Stimulated activated naive CD4-positive, alpha-beta T cell treated with Interleukin-2 at 50 U/mL for 16 hours (primary cell): ENCODE measurements at places on chromosomes 5 and 9.
A peak's percentile ranks its signal among the peaks of the same experiment; 100 is the strongest.

DNA sequence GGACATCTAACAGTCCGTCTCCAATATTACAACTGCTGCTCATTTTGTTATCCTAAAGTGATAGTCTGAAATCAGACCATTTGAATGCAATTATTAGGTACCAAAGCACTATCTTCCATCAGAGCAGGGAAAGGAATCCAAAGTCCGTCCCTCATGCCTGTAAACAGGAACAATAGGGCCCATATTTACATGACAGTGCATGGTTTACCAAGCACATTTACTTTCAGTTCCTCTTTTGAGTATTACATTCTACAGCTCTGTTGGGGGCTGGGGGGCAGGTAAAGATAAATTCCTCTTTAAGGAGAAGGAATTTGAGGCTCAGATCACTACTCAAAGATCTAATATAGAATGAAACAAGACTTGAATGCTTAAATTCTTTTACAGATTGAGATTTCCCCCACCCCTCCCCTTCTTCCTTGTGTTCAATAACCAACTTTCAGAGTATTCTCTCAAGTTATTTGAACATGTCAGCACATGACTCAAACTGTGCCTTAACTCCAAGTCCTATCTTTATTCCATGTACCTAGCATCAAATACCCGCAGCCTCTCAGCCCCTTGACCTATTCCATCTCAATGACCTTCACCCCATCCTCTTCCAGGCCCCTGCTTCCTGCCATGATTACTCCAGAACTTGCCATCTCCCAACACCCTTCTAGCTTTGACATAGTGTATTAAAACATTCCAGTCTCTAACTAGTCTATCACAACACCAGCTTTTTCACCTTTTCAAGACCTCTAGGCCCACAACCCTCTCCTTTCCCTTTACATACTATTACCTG lies 71.0 kb downstream of the BRINP1 start:
- DNase-seq: no peak

DNA sequence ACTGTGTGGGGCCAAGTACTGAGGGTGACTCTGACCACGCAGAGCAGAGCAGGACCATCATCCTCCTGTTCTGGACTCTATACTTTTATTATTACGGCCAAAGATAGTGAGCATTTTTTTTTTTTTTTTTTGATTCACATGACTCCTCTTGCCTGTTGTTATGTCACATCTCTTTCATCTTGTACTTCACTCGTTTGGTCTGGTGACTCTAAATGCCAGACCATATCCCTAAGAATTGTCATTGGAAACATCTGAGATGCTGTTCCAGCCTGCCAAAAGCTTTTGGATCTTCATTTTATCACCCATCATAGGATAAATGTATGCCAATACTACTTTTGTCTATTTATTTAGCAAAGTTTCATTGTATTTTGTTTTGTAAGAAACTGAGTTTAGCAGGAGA lies 168.2 kb upstream of the RAI14 start:
- DNase-seq: no peak

GRCh38 chr5:149426931-149427330 lies 47.8 kb upstream of the IL17B start:
- DNase-seq: no peak

- no peak for DNase-seq
Measured at GRCh38 chr5:118228489-118228888, 759.9 kb downstream of the DTWD2 start.

- no peak for DNase-seq
Measured at GRCh38 chr9:686321-686813, 155.1 kb upstream of the DMRT1 start.

GRCh38 chr9:111621895-111622480 lies 9.1 kb upstream of the DNAJC25 start:
- no peak for DNase-seq

DNA sequence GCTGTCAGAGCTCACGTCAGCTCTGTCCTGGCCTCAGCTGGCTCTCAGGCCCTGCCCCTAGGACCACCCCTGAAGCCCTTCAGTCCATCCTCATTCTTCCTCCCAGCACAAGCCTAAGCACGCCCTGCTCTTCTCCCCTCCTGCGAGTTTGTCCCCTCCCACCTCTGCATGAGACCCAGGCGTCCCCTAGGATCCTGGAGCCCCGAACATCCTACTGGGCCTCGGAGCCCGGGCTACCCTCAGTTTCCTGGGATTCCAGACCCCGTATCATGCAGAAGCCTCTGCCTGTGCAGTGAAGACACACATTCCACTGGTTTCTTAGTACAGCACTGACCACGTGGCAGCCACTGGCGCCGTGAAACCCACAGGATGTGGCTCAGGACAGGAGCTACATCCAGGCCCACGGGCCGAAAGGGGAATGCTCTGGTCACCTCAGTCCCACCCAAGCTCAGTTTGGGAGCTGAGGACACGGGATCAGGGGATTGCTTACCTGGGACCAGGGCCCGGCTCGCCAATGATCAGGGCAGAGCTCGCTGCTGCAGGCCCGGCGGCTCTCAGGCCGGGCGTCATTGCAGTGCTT lies 64.2 kb downstream of the ZNF354C start:
- no peak for DNase-seq

DNA sequence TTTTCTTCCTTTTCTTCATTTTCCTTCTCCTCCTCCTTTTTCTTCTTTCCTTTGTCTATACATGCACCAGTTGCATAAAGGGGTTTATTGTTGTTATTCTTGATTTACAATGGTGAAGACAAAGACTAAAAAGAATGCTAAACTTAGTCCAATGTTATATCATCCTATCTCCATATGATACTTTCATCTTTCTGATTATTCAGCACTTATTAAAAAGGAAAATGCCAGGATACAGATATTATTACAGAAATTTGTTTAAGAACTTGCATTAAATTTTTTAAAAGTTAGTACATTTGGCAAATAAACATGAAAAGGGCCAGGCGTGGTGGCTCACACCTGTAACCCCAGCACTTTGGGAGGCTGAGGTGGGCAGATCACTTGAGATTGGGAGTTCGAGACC lies 1074.9 kb downstream of the EFNA5 start:
- no peak for DNase-seq

DNA sequence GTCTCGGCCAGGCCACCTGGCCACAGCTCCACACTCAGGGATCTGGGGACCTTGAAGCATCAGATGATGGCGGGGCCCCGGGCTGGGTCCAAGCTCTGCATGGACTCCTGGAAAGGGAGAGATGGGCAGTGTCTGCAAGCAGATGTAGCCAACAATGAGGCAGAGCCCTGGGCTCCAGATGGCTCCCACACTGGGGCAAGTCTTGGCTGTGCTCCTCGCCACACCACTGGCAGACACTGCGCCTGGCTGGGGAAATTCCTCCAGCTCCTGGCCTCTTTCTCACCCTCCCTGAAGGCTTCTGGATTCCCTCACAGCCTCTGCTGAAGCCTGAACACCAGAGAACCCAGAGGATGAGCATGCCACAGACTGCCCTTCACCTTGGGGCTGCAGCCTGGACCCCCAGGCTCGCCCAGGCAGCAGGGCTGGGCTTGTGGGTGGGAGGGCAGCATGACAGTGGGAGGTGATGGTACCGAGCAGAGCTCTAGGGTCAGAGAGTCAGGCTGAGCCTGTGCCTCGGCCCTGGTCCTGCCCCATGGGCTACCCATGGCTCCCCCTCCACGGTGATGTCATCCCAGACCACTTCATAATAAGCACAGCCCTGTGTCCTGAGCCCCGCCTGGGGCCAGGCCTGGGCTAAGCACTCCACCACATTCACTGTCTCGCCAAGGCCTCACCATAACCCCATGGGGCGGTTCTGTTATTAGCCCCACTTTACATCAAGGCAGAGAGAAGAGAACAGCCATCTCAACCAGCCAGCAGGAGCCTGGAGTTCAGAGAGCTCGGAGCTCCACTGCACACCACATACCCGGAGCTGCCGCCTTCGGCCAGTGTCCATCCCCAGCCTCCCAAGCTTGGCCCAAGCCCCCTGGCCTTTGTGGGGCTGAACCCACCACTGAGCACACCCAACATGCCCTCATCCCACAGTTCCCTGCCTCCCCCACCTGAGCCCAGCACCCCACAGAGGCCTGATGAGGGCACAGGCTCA lies 62.2 kb upstream of the ADAMTS2 start:
- no peak for DNase-seq

DNA sequence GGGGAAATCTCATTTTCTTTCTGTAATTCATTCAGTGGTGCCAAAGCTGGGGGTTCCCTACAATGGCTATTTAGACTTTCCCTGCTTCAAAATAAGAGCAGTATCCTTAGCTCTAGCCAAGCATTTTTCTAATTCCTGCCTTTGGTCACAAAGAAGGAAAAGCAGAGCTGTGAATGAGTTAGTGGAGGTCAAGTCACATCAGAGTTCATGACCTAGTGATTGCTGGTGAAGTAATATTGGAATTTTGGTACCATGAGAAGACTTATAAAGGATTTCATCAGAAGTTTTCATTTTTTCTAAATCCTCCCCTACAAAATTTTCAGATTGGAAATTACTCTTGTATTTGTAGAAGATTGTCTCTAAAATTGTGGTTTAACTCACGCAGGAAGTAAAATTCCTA lies 28.0 kb downstream of the DNAJC21 start:
- DNase-seq: no peak

DNA sequence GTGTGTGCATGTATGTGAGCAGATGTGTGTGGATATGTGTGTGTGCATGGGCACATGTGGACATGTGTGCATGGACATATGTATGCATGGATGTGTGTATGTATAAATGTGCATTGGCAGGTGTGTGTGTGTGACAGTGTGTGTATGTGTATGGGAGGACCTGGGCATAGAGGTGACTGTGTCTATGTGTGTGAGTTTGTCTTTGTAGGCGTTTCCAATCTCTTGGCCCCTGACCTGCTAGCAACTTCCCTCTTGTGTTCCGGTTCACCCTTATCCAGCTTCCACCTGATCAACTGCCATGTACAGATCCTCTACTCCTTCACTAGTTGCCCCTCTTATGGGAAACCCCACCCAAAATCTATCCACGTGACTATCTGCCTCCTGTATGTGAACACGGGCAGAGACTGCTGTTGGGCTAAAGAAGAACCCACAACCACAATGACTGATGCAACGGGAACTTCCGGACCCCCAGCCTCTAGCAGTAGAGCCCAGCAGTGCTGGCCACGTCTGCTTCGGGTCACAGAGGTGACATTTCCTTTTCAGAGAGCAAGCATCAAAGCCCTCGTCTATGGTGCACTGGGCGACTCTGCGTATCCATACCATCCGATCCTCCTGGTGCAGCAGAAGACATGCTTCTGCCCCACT lies 24.9 kb upstream of the GADD45G start:
- no peak for DNase-seq

DNA sequence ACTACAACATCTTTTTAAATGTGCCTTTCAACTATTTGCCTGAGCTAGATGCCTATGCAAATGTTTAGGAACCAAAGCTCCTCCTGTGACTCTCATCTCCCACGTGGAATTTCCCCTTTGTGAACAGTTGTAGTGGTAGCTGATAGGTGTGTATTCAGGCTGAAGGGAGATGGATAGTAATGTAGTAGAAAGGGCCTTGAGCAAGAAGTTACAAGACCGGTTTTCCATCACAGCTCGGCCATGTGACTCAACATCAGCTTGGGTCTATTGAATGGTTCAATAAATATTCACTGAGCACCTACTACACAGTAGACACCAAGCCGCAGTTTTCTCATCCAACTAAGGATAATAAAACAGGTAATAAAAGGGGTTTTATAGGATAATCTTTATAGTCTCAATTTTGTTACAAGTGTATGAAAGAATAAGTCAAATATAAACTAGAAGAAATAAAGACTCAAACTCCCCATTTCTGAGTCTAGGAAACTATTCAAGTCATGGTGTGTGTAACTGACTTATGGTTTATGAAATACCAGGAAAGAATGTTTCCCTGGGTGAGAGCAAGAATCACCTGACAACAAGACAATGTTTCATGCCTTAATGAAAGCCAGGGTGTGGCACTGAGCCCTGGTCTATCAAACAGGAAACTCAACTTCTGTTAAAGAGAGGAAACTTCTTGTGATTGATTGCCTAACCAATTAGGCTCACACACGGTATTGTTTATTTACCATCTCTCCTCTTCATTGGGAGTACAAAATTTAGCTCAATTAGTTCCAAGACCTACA lies 187.1 kb upstream of the SPEF2 start:
- no peak for DNase-seq

DNA sequence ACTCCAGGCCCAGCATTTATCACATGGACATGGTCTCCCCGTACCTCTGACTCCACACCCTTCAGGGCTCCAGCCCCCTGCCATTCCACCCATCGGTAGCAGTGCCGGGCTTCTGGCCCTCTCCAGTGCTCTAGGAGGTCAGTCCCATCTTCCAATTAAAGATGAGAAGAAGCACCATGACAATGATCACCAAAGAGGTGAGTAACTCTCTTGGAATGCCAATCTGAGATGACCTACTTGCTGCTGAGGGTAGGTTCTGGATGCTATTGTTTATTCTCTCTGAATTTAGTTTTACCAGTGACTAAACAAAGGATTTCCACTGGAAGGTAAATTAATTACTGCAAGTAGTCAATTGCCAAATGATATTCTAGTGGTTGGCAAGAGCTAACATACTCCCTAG lies 80.8 kb downstream of the TLE4 start:
- DNase-seq: no peak

DNA sequence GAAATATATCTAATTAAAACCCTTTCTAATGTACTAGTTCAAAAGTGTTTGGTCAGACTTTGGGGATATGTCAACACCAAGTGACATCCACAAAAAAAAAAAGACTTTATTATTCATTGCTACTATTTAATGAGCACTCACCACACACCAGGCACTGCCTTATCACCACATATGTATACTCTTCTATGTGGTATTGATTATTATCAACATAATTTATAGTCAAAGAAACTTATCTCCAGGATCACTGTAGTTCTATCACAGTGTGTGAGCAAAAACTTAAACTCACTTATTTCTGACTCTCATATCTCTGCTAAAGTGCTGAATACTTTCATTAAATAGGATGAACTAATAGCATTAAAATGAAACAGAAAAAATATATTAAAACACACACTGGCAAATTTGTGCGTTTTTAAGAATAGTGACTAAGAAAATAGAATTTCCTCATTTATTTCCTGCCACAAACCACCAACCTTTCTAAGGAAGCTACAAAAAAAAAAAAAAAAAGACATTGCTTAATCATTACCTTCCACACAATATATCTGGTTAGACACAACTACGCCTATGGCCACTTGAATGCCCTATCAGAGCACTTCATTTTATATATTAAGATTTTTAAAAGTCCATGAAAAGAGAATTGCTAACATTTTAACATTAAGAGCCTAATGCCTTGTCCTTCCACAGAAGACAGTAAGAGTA lies 12.8 kb downstream of the SLCO4C1 start:
- DNase-seq: no peak

DNA sequence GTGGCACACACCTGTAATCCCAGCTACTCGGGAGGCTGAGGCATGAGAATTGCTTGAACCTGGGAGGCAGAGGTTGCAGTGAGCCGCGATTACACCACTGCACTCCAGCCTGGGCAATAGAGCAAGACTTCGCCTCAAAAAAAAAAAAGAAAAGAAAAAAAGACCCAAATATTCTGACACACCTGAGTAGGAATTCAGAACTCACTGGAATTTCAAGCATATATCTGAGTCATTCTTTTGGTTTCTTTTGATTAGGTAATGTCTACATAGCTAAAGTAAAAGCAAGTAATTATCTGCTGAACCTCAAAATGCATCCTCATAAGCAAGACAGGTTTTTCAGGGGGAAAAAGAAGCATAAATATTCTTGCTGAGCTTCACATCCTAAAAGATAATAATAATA lies 35.9 kb downstream of the ANKRD31 start:
- no peak for DNase-seq

GRCh38 chr9:85425153-85425611 lies 316.6 kb downstream of the AGTPBP1 start:
- peak; percentile 17 for DNase-seq
